Immature natural killer cell (primary cell): ENCODE measurements at places on chromosomes 11 and 22. TPM values are rescaled to one million over a fixed set of nuclear protein-coding genes. Genes with fewer than 3 reads are reported as not detected.

GRCh38 chr11:46254133-46254491 lies 23.4 kb upstream of the CREB3L1 start:
- no peaks in the 10 kb centered on the region for H3K4me1 ChIP-seq
- H3K36me3 ChIP-seq = no peaks in the 10 kb centered on the region
- DNase-seq = no peak
- H3K27ac ChIP-seq = no peak overlapping the region
- no peak overlapping the region for H3K4me3 ChIP-seq

DNA sequence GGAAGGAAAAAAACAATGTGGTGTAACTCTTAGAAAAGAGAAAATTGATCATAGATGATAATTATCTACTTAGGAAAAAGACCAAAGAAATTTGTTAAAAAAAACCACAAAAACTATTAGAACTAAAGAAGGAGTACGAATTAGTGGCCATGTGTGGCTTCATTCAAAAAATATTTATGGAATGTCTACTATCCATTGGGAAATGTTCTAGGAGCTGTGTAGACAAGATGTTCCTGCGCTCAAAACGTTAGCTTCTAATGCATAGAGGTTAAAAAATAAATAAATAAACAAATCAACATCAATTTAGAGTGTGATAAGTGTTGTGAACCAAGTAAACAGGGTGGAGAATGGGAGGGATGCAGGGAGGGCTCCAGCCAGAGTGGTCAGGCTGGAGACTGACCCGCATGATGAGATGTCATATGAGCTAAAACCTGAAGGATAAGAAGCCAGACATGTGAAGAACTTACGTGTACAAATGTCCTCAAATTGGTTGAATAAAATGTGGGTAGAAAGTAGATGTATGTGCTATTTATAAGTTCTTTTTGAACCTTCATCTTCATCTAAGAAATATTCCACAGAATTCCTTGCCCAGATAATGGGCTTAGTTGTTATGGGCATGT lies 4.3 kb upstream of the EXPH5 start:
- H3K27me3 ChIP-seq = peaks cover 8% of the 10 kb centered on the region
- DNase-seq = no peak
- H3K36me3 ChIP-seq = no peaks in the 10 kb centered on the region
- H3K4me1 ChIP-seq = peaks cover 10% of the 10 kb centered on the region

- no peak for DNase-seq
- H3K27ac ChIP-seq = no peak overlapping the region
- H3K4me1 ChIP-seq = peaks cover 10% of the 10 kb centered on the region
- H3K4me3 ChIP-seq = peak overlapping the region; percentile 46
- no peaks in the 10 kb centered on the region for H3K36me3 ChIP-seq
- peaks cover 5% of the 10 kb centered on the region for H3K27me3 ChIP-seq
These were observed 1.5 kb downstream of the MAPK11 start for GRCh38 chr22:50268655-50269113.

DNA sequence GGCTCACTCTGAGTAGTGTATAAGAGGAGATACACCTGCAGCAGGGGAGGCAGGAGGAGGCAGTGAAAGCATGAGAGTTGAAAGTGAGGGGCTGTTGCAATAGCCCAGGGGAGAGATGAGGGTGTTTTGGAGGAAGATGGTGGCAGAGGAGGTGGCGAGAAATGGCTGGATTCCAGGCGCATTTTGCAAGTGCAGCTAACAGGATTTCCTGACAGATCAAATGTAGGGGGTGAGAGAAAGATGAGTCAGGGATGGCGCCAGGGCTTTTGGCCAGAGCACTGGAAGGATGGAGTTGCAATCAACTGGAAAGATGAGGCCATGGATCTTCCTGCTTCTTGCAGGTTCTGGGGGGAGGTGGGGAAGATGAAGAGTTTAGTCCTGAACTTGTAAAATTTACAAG lies 16.8 kb upstream of the TSPAN18 start:
- H3K27me3 ChIP-seq = peaks cover 19% of the 10 kb centered on the region
- no peak overlapping the region for H3K27ac ChIP-seq
- no peaks in the 10 kb centered on the region for H3K36me3 ChIP-seq
- DNase-seq = no peak
- no peaks in the 10 kb centered on the region for H3K4me1 ChIP-seq

DNA sequence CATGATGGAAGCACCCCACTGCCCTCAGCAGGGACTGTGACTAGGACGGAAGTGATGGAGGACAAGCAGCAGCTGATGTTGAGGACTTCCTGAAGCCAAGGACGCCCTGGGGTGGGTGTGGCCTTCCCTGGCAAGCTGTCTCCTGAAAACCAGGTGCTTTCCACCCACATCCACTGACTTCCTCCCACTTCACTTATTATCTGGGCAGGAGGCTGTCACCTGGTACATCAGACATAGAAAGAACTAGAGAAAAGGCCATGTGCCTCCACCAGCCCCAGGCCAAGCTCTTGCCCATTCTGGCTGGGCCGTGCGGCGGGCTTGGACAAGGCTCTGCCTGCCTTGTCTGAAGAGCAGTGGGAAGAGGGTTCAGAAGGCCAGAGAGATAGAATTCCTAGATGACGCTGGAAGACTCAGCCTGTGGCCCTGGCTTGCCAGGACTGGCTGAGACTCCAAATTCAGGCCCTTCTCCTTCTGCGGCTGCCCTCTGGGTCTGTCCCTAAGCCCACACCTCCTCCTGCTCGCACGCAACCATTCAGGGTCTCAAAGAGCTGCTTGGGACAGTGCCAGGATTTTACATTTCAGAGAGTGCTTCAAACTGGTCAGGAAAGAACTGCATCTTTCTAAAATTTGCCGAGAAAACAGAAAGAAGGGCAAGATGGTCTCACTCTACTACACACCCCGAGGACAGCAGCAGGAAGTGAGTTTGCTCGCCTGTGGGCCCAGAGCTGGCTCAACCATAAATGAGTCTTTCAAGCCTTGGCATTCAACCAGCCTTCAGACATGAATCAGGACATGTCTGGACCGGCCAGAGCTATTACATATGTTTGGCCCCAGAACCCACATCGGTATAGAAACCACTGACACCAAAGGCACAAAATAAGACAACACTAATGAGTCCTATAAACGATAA lies 13.3 kb downstream of the ARHGAP1 start:
- DNase-seq = no peak
- H3K27me3 ChIP-seq = no peaks in the 10 kb centered on the region
- no peaks in the 10 kb centered on the region for H3K36me3 ChIP-seq
- no peak overlapping the region for H3K27ac ChIP-seq
- H3K4me1 ChIP-seq = peaks cover 16% of the 10 kb centered on the region
- no peak overlapping the region for H3K4me3 ChIP-seq

- peak overlapping the region; percentile 95 for H3K4me3 ChIP-seq
- peak overlapping the region; percentile 97 for H3K27ac ChIP-seq
- peaks cover 40% of the 10 kb centered on the region for H3K27me3 ChIP-seq
- peaks cover 40% of the 10 kb centered on the region for H3K36me3 ChIP-seq
- no peak for DNase-seq
These were observed 3.1 kb downstream of the IL2RB start for GRCh38 chr22:37146507-37147180.

The OR4A16 gene
- polyA plus RNA-seq = not detected

DNA sequence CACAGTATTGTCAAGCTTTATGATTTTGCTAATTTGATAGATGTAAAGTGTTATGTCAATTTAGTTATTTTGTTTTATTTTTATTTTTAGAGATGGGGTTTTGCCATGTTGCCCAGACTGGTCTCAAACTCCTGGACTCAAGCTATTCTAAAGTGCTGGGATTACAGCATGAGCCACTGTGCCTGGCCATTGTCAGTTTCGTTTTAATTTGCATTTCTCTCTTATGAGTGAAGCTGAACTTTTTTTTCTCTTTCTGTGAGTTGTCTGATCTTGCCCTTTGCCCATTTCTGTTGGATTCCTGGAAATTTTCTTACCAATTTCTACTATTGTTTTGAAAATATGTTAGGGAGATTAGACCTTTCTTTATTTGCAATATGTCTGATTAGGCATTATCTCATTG lies 15.5 kb downstream of the NEU3 start:
- H3K27me3 ChIP-seq = peaks cover 2% of the 10 kb centered on the region
- no peak overlapping the region for H3K27ac ChIP-seq
- DNase-seq = no peak
- H3K4me3 ChIP-seq = no peak overlapping the region

The SPDYC gene
- polyA plus RNA-seq = not detected
